ENCODE measurements at places on chromosomes 12 and 14.
A peak's percentile ranks its signal among the peaks of the same experiment; 100 is the strongest.

GRCh38 chr14:66072190-66073084 is 413.7 kb upstream of the CCDC196 start:
- DNase-seq = no peak

- DNase-seq = no peak
Measured at GRCh38 chr12:120230326-120230973, 29.5 kb upstream of the RPLP0 start.

DNA sequence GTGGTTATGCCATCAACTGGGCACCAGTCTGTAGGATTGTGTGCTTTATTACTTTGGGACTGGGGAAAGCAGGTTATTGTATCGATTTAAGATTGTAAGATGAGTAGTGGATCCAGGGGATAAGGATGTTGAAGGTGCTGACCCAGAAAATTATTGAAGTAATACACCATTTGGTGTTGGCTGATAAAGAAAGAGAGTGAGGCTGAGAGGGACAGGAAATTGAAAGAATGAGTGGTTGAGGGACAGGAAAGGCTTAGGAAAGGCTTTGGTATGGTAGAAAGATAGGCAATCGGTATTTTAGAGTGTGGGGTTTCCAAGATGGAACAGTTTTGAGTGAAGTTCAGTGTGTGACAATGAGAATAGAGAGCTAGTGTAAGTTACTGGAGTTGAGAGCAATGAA is 12.3 kb downstream of the PPHLN1 start:
- no peak for DNase-seq

DNA sequence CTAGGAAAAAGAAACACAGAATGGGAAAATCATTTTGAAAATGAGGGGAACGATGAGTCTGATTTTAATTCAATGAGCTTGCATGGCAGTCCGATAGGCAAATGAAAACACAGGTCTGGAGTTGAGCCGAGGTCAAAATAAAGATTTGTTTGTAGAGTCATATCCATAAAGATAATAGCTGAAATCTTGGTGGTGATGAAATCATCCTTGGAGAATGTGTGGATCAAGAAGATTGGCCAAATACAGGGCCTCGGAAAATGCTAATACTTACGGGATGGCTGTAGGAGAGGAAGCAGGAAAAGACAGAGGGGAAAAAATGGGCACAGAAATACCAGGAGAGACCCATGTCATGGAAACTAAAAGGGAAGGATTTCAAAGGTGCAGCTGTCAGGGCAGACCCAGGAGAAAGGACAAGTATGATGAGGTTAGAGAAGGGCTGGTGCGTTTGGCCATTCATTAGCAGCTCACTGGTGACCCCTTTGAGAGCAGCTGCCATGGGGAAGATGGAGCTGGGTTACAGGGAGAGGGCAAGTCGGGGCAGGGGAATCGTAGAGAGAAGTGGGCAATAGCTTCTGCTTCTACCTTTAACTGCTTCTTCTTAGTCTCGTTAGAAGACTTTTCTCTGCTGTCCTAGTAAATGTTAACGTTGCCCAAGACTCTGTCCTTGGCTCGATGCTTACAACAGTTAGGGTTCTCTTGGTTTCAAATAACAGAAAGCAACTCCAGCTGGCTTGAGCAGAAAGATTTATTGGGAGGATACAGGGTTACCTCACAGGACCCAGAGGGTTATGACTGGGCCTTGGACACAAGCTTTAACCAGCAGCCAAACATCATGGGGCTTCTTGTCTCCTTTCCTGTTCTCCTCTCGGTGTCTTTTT is 161.8 kb downstream of the EFCAB11 start:
- DNase-seq = no peak

DNA sequence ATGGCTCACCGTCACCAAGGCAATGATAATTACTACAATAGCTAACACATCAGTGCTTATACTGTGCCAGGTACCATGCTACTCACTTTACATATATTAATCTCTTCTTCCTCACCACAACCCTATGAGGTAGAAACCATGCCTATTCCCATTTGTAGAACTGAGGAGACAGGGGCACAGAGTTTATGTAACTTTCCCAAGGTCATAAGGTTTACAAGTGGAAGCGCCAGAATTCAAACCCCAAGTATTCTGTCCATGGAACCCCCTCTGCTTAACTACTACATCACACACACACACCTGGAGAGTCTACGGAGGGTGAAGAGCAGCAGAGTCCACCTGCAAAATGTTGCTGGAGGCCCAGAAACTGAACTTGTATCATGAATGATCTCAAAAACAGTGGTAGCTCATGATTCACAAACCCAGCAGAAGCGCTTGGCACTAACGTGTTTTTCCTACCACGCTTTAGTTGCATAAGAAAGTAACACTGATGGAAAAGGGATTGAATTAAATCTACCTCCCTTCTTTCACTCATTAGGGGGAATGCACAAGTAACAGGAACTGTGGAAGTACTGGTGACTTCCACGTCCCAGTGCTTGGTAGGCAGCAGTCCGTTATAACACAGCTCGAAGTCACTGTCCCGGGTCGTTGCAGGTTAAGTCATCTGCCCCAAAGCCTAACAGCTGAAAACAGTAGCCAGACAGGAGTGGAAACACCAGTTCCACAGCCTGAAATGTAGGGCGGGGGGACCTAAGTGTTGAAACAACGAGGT is 2.0 kb downstream of the ITPR2 start:
- no peak for DNase-seq

DNA sequence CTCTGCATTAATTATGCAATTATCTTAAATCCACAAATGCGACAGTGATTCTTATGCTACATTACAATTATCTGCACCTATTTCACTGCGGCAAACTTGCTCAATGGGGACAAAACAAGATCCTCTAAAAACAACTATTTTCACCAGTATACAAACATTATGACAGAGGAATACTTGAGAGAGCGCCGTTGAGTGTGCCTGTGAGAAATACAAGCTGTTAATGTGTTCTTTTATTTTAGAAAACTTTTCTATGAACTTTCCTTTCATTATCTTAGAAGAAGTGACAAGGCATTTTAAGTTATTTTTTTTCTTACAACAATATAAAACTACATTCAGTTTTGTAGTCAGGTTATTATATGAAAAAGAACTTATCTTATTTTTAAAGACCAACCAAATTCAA is 1247.0 kb downstream of the FSCB start:
- DNase-seq = no peak

DNA sequence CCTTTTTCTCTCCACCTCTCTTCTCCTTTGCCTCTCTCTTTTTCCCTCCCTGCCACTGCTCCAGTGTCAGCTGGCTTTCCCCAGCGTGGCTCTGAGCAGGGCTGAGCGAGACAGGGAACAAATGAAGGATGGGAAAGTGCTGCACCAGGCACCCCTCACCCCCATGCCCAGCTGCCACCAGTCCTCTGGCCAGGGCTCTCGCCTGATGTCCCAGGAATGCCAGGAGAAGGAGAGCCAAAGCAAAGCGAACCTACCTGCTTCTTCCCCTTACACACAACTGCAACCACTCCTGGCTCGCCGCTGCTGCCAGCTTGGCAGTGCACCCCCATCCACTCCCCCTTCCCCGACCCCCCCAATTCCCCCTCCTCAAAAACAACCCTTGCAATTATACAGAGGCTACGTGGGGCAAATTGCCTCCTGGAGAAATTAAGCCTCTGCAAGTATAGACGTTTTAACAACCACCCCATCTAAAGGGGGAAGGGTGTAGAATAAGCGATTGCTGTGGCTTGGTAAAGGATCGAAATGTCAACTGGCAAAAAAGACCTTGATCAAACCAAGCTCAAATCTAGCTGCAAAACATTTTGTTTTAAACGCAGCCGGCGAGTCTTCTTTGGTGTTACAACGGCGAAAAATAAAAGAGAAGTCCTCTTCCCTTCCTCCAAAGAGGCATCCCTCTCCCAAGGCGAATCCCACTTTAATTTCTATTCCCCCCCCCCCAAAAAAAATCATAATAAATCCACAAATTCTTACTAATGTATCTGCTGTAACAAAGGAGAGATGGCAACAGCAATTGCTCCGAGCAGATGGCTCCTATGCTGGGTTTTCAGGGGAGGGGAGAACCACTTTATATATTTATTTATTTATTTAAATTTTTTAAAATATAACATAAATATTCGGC is 2.9 kb downstream of the BCL11B start:
- no peak for DNase-seq

DNA sequence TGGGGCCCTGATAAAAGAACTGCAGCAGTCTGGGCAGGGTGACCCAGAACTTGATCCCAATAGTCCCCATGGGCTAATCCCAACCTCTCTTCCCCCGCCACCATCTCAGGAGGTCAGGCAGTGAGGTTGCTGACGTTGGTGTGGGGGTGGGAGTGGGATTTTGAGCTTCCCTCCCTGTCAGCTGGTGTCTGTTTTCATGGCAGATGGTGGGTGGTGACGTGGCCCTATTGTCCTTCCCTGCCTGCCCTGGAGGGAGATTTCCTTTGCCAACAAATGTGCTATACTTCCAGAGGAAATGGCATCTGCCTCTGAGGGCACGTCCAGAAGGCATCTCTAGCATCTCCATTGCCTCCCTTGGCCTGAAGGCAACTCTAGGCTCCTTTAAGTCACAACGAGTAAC is 37.7 kb downstream of the NEUROD4 start:
- DNase-seq = no peak

DNA sequence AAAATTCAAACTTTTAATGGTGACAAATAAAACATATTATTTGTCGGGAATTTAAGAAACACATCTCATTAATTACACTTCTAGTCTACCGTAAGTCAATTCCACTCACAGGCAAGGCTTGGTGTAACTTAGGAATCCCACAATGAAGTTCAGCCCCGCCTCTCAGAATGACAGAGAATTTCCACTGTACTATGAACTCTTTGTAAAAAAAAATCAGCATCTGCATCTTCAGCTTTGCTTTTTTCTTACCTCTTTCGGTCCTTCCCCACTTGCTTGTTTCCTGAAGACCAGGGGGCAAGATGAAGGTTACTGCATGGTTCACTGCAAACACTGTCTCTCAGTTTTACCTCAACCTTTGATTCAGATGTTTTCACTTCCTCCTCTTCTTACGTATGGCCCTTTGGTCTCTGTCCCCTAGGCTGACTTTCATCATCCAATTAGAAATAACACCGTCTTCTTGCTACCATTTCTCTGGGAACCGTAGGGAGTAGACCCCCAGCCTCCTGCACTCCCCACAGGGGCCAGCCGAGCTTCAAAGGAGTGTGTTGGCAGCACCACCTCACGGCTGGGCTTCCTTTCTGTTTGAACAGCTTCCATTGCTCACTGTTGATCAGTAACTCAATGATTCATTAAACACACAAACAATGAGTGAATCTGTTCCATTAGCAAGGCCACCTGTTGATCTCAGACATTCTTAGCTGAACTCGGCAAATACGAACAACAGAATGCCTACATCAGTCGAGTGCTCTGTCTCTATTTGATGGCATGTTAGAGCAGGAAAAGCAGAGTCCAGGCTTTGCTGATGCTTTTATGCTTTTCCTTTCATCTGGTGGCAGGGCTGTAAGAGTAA is 343.0 kb downstream of the BMP4 start:
- no peak for DNase-seq

GRCh38 chr12:52182898-52183543 is 8.8 kb downstream of the KRT80 start:
- DNase-seq = no peak

DNA sequence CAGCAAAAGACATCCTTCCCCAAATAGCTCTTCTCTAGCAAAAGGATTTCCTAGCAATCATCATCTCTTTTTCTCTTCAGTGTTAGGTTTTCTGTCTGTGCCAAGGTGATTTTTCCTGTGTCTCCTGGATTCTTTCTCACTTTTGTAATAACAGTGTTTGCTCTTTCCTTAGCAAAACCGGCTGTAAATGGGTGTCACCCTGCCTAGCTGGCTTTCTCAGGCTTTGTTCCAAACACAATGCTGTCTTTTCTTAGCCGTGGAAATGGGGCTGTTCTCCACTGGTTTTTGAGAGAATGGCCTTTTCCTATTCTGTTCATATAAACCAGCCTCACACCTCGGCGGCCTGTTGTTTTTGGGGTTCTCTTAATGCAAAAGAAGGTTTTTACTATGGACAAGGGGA is 21.9 kb downstream of the JDP2 start:
- no peak for DNase-seq

- no peak for DNase-seq
Measured at GRCh38 chr14:104799244-104800014, 1.5 kb upstream of the ZBTB42 start.

- no peak for DNase-seq
Measured at GRCh38 chr12:104858611-104859543, 99.2 kb downstream of the SLC41A2 start.

GRCh38 chr12:53701518-53702264 is 25.6 kb downstream of the CALCOCO1 start:
- peak; percentile 63 for DNase-seq

DNA sequence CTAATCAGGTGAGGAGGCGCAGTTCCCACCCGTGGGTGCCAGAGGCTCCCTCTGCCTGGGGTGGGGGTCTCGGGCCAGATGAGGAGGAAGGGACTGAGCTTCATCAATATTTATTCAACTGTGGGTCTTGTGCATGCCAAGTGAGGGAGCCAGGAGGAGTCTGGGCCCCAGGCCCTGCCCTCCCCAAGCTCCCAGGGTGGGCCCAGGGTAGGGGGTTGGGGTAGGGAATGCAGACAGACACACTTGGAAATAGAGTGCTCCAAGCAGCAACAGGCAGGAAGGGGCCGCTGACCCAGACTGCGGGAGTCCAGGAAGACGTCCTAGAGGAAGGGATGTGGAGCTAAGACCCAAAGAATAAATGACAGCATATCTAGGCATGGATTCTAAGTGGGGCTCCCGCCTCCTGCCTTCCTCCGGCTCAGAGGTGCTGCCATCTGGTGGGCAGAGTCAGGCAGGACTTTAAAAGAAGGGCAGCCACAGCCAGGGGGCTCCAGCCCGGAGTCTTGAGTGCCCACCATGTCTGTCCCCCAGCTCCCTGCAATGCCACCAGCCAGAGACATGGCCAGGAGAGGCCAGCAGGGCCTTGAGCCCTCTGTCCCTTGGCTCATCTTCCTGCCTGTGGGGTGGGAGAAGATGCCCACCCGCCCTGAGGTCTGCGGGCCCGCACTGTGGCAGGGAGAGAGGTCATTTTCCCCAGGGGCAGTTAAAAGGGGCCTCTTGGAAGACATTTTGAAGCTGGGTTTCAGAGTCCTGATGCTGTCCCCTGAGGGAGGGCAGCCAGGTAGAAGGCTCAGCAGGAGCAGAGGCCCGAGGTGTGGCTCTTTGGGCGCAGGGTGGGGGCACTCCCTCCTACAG is 70.1 kb downstream of the PHETA1 start:
- peak; percentile 36 for DNase-seq

DNA sequence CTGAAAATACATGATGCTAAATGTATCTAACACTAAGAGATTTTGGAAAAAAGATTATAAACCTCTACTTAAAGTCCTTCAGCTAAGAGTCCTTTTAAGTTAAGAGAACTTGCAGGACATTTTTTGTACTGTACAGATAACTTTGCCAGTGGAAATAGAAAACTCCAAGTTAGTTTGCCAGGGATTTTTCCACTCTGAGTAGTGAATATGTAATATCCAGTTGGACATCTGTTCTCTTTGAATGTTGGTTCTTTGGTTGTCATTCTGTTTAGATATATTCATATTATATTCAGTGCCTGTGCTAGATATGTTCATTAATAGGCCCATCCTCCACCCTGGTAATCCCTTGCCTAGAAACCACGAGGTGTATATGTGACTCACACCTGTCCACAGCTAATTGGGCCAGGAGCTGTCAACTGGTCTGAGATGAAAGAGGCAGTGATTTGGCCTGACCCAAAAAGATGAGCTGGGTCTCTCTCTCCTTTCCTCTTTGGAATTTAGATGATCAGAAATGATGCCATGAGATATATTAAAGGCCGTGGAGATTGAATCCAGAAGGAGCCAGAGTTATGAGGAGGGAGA is 261.0 kb upstream of the LRIG3 start:
- DNase-seq = no peak

GRCh38 chr12:21925296-21925913 is 15.8 kb downstream of the ABCC9 start:
- DNase-seq = no peak

GRCh38 chr14:96078625-96079016 is 39.5 kb downstream of the C14orf132 start:
- DNase-seq = no peak
